ENCODE measurements at places on chromosomes 7 and 10.

DNA sequence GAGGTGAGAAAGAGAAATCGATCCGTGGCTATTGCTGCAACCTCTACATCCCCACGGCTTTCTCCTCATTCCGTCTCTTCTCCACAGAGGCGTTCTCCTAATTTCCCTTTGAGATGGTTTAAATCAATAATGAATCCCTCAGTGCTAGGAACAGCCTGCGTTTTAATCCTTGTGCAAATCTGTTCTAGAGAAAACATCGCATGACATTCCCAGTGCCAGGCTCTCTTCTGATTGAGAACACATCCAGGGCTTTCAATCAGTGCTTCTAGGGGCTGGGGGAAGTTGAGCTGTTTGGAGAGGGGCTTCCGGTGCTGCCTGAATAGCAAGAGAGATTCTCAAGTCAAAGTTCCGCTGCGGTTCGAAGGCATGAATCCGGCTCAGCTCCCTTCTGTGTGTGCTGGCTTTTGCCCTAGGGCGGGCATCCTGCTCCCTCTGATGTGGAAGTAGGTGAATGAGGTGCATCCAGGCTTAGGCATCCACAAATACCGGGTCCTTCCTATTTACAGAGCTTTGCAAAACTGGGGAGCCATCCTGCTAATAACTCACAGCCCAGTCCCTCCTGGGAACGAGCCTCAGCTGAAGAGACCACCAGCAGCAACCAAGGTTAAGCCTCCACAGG is 62.8 kb downstream of the CHST15 start:
- no peak for DNase-seq

DNA sequence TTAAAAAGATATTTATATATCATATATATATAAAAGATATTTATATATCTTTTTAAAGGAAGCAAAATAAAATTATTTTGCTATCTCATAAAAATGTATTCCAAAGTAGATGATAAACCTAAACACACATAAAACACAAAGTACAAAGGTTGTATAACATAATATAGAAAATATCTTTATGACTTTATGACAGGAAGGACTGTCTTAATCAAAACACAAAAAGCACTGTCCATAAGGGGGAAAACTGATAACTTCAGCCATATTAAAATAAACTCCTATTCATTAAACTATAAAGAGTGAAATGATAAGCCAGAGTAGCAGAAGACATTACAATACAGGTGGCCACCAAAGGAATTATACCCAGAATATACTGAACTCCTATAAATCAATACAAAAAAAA is 34.8 kb downstream of the KDM7A start:
- DNase-seq = no peak

DNA sequence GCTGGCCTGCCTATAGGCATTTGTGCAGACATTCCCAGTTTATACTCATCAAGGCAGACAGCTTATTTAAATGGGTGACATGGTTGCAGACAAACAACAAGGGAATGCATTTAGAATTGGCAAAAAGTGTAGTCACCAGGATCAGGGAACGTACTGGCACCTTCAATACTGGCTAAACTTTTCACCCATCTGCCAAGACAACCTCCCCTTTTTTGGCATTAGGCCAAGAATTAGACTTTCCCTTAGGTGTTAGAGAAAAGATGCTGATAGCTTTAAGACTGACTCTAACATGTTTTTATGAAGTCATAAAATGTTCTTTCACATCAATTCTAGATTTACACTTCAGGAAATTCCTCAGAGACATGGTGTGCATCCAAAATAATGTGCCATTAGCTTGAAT is 365.9 kb downstream of the PHTF2 start:
- no peak for DNase-seq

- no peak for DNase-seq
These were observed 380.9 kb upstream of the SEMA3C start for GRCh38 chr7:81299711-81300110.

DNA sequence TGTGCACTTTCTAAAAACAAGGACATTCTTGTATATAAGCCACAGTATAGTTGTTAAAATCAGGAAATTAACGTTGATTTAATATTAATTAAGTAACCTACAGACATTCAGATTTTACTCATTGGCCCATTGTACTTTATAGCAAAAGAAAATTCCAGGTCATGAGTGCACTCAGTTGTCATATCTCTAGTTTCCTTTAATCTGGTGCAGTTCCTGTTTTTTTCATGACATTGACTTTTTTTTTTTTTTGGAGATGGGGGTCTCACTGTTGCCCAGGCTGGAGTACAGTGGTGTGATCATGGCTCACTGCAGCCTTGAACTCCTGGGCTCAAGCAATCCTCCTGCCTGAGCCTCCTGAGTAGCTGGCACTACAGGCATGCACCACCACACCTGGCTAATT is 24.1 kb downstream of the R3HCC1L start:
- no peak for DNase-seq

- no peak for DNase-seq
These were observed 27.7 kb upstream of the MYH16 start for GRCh38 chr7:99244939-99245338.

DNA sequence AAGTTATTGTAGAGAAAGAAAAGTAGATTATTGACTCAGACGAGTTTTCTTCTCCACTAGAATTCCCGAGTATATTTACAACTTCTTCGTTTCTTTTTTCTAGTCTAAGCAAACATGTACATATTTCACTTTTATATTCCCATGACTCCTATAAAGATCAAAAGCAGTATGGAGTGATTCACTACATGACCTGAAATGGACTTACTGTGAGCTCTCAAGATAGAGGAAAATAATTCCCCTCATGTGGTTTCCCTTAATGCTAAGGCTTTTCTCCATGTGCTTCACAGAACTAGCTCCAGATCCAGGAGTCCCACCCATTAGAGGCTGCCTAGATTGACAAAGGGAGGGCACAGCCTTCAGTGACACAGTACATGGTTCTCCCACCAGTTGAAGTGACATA is 823.1 kb upstream of the LRRTM3 start:
- no peak for DNase-seq

- no peak for DNase-seq
These were observed 9.0 kb upstream of the RSBN1L start for GRCh38 chr7:77687100-77687746.

DNA sequence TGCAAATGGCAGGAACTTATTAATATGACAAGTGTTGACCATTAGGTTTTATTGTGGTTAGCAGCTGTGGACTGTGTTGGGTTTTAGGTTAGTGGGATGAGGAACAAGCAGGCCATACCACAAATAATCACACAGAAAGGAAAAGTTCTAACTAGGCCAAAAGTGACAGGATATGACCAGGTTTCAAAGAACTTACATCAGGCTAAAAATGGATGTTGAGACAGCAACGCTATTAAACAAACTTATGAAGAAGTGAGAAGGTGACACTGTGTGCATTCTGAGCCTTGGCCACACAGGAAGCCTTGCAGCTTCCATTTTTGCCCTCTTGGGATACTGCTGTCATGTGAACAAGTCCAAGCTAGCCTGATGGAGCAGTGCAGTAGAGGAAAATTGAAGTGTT is 568.8 kb downstream of the HTR7 start:
- DNase-seq = no peak

DNA sequence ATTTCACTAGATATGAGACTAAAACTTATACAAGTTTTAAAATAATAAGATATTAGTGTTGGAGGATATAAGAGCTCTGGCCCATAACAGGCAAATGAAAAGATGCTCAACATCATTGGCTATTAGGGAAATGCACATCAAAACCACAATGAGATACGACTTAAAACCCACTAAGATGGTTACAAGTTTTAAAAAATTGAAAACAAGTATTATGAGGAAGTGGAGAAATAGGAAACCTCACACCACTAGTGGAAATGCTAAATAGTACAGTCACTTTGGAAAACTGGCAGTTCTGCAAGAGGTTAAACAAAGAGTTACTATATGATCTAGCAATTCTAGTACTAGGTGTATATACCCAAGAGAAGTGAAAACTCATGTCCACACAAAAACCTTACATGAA is 17.2 kb downstream of the PANK1 start:
- DNase-seq = no peak

- DNase-seq = no peak
These were observed 80.7 kb downstream of the LHPP start for GRCh38 chr10:124542336-124542735.

- no peak for DNase-seq
These were observed 58.3 kb upstream of the GTF2I start for GRCh38 chr7:74599244-74599643.

DNA sequence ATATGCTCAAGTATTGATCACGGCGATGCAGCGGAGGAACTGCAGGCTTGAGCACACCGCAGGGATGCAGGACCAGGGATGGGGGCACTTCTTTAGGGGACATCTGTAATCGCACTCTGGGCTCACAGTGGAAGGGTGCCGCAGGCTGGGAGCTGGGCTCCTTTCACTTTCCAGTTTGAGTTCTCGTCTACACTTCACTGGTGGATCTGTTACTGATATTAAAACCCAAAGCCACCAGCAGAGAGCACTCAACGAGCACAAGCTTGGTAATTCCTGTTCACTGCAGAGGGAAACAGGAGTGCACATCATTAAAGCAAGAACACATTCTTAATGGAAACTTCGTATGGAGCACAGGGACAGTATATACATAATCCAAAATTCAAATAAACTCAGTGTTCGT is 91.3 kb downstream of the PARD3 start:
- DNase-seq = no peak

GRCh38 chr7:120079704-120080103 is 193.3 kb upstream of the KCND2 start:
- no peak for DNase-seq

- no peak for DNase-seq
These were observed 196.1 kb upstream of the PRSS1 start for GRCh38 chr7:142553216-142553615.

- DNase-seq = no peak
These were observed 461.1 kb upstream of the NRP1 start for GRCh38 chr10:33795529-33795928.

DNA sequence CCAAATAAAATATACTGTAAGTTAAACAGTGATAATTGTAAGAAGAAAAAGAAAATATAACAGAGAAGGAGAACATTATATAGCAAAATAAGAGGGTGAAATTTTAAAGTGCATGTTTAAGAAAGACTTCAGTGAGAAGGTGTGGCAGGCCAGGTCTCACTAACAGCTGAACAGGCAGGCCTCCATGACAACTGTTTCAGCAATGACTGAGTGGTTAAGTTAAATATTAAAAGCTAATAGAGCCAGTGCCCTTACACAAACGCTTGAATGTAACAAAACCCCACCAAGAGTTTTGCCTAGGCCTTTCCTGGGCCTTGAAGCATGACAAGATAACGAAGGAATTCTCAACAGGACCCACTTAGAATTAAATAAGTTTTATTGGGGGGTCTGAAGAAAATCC is 32.6 kb downstream of the CFAP43 start:
- no peak for DNase-seq

DNA sequence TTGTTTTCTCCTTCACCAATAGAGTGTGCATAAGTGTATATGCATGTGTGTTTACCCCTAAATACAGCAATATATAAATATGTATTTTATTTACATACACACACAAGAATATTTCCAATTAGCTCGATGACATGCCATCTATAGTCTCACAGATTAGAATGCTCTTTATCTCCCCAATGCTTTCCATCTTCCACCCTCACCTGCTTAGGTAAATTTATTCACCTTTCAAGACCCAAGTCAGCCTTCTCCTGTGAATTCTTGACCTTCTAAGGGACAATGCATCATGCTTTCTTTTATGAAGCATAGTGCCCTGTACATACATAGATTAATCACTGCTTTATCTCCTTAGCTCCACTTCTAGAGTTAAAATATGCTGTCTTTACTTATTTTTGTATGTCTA is 49.7 kb downstream of the SEMA3A start:
- no peak for DNase-seq

DNA sequence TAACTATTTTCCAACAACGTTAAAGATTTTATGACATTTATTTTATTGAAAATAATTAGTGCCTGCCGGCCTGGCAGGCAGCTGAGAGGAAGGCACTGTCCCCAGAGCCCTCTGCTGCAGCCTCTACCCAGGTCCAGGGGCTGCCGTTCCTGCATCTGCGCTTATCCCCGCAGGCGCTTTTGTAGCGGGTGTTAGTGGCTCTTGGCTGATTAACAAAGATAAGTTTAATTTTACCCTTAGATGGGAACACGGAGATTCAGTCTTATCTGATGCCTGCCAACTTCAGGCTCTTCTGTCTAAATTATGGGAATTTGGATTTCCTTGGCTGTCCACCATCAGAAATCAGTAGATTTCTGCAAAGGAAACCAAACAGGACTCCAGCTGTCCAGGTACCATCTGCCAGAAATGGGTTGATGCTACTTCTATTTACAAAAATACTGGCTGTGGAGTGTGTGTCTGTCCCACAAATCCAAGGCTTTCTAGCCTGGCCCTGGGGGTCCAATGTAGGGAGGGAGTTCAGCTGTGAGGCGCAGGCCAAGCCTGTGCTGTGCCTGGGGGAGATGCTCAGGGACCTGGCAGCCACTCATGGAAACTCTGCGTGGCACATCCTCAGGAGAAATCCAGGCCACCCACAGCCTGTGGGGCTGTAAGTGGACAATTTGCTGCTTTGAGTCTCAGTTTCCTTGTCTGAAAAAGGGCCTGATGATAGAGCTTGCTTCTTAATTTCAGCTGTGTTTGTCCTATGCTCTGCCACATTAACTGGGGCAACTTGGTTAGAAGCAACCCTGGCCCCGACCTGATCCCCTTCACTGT is 62.0 kb upstream of the IGFBP3 start:
- DNase-seq = no peak

GRCh38 chr7:29641651-29642050 is 78.0 kb downstream of the PRR15 start:
- DNase-seq = no peak

DNA sequence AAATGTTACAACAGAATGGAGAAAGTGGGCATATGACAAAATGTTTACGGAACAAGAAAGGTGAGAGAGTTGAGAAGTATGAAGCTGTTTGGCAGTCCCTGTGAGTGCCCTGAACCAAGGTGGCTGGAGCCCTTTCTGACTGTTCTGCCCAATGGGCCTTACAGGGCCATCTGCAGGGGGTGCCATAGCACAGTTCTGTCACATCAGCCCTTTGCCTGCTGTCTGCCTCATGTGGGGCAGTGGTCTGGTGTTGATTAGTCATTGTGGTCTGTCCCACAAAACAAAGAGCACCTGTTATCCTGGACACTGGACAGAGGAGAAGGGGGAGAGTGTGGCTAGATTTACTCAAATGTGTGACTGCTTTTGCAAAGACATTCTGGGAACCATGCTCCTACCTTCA is 51.5 kb upstream of the OSBPL3 start:
- no peak for DNase-seq

- DNase-seq = no peak
These were observed 40.8 kb downstream of the RGS10 start for GRCh38 chr10:119501690-119502089.

- DNase-seq = no peak
These were observed 39.5 kb downstream of the C7orf33 start for GRCh38 chr7:148630078-148630477.

GRCh38 chr10:120600871-120601649 is 144.0 kb downstream of the PLPP4 start:
- DNase-seq = no peak

DNA sequence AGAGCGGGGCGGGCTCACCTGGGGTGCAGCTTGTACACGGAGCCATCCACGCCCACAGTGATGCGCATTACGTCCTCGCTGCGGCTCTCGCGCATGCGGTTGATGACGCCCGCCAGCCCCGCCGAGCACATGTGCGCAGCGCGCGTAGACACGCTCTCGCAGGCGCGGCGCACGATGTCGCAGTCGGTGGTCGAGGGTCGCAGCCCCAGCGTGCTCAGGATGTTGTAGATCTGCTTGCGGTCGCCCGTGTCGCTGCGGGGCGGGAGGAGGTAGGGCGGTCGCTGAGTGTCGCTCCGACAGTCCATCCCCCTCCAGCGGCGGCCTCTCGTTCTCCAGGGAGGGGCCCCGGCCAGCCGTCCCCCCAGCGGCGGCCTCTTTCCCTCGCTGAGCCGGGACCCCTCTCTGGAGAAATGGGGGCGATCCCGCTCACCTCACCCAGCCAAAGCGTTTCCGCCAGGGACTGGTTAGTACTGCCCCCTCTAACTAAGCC is 4.4 kb upstream of the MYL7 start:
- DNase-seq = peak; percentile 8

Data from activated CD4-positive, CD25-positive, alpha-beta regulatory T cell treated with anti-CD3 and anti-CD28 coated beads, Interleukin-2, amount 50 U/mL, for 16 hours (primary cell).